ENCODE measurements at places on chromosomes 3 and 15. TPM values are rescaled to one million over a fixed set of nuclear protein-coding genes. Genes with fewer than 3 reads are reported as not detected.

GRCh38 chr15:38894243-38894948 is 329.8 kb upstream of the RASGRP1 start:
- DNase-seq, result peak; percentile 96
- no peaks in the 10 kb centered on the region for H3K36me3 ChIP-seq
- no peaks in the 10 kb centered on the region for H3K27me3 ChIP-seq
- no peak overlapping the region for H3K4me3 ChIP-seq
- H3K27ac ChIP-seq, result peak overlapping the region; percentile 100

SLC28A1 gene
- total RNA-seq, result not detected

KLHL18 gene
- total RNA-seq, result 38.9 TPM

NGRN gene
- 44.2 TPM for total RNA-seq

TLR9 gene
- total RNA-seq, result not detected

DNA sequence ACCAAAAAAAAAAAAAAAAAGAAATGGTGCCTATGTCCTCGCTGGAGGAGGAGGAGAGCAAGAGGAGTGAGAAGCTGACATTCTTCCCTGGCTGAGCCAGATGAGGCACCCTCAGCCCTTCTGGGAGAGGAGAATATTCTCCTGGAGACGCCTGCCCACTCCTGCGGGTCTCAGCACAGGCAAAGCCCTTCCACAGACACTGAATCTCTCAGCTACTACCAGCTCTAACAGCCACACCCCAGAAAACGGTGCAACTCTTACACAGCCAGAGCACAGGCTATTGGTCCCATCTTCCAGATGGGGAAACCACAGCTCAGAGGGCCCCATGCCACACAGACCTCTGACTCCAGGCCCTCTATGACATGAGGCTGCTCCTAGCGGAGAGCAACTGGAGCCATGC is 5.7 kb downstream of the RASL12 start:
- H3K36me3 ChIP-seq, result no peaks in the 10 kb centered on the region
- no peak overlapping the region for H3K27ac ChIP-seq
- no peak for DNase-seq
- no peak overlapping the region for H3K4me3 ChIP-seq

DAZL gene
- total RNA-seq, result not detected

DNA sequence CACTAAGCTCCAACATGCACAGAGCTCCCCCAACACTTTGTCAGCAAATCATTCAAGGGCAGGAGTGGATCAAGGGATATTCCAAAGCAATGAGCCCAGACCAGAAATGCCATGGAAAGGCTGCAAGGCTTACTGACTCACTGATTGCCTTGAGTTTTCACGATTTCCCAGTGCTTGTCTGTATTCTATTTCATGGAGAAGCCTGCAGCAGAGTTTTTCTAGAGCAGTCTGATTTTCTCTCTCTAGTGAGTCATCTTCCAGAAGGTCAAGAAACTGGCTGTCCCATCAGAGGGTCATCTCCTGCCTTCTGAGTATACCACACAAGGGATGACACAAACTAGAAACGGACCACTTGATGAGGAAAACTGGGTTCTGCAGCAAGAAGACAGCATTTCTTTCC is 16.5 kb downstream of the LMCD1 start:
- no peaks in the 10 kb centered on the region for H3K27me3 ChIP-seq
- peak; percentile 82 for DNase-seq
- peaks cover 12% of the 10 kb centered on the region for H3K4me1 ChIP-seq
- H3K4me3 ChIP-seq, result no peak overlapping the region
- H3K27ac ChIP-seq, result peak overlapping the region; percentile 22

CCDC80 gene
- total RNA-seq, result 406 TPM

- no peak for DNase-seq
- H3K4me1 ChIP-seq, result no peaks in the 10 kb centered on the region
- H3K36me3 ChIP-seq, result no peaks in the 10 kb centered on the region
- no peak overlapping the region for H3K27ac ChIP-seq
- H3K27me3 ChIP-seq, result peaks cover 14% of the 10 kb centered on the region
Measured at GRCh38 chr3:9066141-9066540, 102.9 kb upstream of the RAD18 start.

SLC38A3 gene
- 0.36 TPM for total RNA-seq

DNA sequence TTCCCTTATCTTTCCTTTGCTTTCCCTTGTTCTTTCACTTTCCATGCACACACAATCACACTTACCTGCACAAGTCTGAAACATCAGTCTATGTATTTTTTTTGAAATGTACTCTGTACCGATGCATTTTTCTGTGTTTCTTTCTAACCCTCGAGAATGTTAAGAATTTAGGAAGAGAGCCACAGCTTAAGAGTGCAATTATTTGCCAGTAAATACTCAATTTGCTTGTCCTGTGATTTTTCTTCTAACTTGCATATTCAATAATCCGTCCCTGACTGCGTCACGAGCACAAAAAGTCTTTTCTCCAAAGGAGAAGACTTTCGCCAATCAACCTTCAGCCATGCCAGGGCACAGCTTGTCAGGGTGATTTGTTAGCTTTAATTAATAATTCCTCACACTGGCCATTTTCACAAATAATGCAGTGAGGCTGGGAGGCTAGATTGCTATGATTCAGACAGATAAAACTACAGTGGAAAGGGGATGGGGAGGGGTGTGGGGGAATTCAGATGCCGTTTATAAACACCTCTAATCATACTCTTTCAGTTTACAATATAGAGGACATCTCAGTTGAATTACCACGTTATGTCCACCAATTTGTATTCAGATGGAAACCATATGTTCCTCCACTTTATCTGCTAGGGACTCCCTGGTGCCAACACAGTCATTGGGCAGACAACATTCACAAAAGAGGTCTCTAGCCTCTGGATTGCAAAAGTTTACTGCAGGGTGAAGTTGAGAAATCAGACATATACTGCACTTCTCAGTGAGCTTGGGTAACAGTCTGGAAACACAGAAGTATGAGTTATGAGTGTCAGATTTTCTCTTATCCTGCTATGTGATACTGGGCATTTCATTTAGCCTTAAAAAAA is 388.0 kb downstream of the ZBTB20 start:
- peak overlapping the region; percentile 25 for H3K4me3 ChIP-seq
- H3K27me3 ChIP-seq, result no peaks in the 10 kb centered on the region
- no peaks in the 10 kb centered on the region for H3K36me3 ChIP-seq
- peak overlapping the region; percentile 69 for H3K27ac ChIP-seq

DNA sequence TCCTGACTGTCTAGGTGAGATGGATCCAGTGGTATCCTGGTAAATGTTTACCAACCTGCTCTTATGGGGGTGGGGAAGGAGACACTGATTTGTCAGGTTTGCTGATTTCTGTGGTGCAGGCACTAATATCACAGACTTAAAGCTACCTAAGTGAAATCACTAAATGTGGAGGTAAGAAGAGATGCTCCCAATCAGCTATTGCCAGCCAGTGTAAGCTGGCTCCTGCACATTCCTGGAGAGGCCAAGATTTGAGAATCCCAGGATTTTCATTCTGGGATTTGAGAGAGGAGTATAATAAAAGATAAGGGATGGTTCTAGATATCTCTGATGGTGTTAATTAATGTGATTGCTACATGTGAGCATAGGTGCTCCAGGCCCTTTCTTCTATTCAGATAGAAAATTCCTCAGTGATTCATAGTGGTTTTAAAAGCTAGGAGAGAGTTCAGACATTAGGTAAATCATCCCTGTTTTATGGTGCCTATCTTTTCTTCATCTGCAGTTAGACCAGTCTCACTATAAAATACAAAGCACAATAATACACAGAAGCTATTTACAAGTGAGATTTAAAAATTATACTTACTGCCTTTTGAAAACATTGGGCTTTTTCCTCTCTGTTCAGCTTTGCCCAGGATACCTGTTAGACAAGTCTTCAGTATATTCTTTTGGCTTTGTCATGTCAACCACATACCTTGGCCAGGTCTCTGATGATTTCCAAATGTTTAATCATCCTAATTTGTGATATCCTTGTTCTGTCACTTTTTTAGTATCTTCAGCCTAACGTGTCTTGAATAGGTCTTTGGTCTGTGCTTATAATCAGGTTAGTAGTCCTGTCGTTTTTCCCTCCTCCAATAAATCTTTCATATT is 90.9 kb downstream of the MBNL1 start:
- no peaks in the 10 kb centered on the region for H3K27me3 ChIP-seq
- H3K27ac ChIP-seq, result no peak overlapping the region
- H3K4me1 ChIP-seq, result peaks cover 11% of the 10 kb centered on the region
- H3K36me3 ChIP-seq, result peaks cover 4% of the 10 kb centered on the region
- no peak overlapping the region for H3K4me3 ChIP-seq
- DNase-seq, result no peak

- H3K36me3 ChIP-seq, result no peaks in the 10 kb centered on the region
- no peaks in the 10 kb centered on the region for H3K4me1 ChIP-seq
- H3K4me3 ChIP-seq, result no peak overlapping the region
- no peak for DNase-seq
- no peak overlapping the region for H3K27ac ChIP-seq
Measured at GRCh38 chr3:40994611-40995010, 204.7 kb upstream of the CTNNB1 start.

- no peaks in the 10 kb centered on the region for H3K27me3 ChIP-seq
- H3K27ac ChIP-seq, result no peak overlapping the region
- no peaks in the 10 kb centered on the region for H3K36me3 ChIP-seq
- no peak overlapping the region for H3K4me3 ChIP-seq
- DNase-seq, result no peak
Measured at GRCh38 chr3:71253169-71253568, 330.4 kb downstream of the FOXP1 start.

GRCh38 chr3:46221938-46222337 is 13.8 kb upstream of the CCR1 start:
- H3K4me1 ChIP-seq, result no peaks in the 10 kb centered on the region
- no peak for DNase-seq
- H3K27ac ChIP-seq, result no peak overlapping the region
- no peaks in the 10 kb centered on the region for H3K36me3 ChIP-seq
- H3K27me3 ChIP-seq, result peaks cover 5% of the 10 kb centered on the region

DNA sequence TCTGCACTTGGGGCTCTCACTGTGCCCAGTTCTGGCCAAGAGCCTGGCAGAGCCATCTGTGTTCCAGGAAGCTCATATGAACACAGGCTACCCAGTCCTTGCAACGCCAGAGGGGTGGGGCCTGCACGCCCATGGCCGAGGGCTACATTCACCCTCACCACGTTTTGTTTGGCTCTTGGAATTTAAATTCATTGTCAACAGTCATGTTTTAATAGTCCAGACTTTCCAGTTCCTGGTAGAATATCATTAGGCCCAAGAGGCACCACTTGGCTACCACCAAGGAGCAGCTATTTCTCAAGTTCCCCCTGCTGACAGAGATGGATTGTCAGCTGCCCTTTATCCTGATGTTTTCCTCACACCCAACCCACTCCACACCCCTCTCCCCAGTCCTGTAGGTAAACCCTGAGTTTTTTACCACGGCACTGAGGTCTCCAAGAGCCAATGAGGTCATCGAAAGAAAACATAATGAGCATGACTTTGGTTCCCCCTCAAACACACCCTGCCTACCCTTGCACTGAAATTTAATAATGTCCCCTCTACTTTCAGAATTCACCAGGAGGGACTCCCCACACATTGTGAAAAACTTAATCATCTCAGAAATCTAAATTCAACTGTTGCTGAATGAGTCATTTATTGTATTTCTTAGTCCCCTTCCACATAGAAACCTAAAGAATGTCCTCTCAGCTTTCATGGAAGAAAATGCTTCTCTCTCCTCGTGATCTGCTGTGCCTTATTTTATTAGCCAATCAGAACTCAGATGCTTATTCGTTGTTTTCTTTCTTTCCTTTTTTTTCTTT is 125.1 kb downstream of the SHQ1 start:
- no peak overlapping the region for H3K4me3 ChIP-seq
- peaks cover 10% of the 10 kb centered on the region for H3K27me3 ChIP-seq
- peak; percentile 73 for DNase-seq
- peaks cover 3% of the 10 kb centered on the region for H3K4me1 ChIP-seq
- no peaks in the 10 kb centered on the region for H3K36me3 ChIP-seq
- no peak overlapping the region for H3K27ac ChIP-seq

- H3K4me1 ChIP-seq, result no peaks in the 10 kb centered on the region
- H3K36me3 ChIP-seq, result no peaks in the 10 kb centered on the region
- no peak for DNase-seq
- H3K27ac ChIP-seq, result no peak overlapping the region
- H3K27me3 ChIP-seq, result peaks cover 7% of the 10 kb centered on the region
- H3K4me3 ChIP-seq, result no peak overlapping the region
Measured at GRCh38 chr15:101578443-101578894, 73.7 kb downstream of the TM2D3 start.

KLF13 gene
- total RNA-seq, result 10.8 TPM

CLEC3B gene
- total RNA-seq, result 1.9 TPM

DNA sequence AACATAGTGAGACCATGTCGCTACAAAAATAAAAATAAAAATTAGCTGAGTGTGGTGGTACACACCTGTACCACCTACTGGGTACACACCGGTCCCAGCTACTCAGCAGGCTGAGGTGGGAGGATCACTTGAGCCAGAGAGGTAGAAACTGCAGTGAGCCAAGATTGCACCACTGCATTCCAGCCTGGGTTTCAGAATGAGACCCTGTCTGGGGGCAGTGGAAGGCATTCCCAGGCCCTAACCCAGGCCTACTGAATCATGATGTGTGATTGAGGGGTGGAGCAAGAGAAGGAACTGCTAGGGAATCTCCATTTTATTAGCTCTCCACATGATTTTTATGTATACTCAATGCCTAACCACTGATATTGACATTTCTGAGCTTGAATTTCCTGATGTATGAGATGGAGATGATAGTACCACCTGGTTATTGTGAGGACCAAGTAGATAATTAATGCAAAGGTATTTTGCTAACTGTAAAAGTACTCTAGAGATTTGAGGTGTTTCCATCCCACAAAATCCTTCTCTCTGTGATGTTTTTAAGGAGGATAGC is 169.5 kb upstream of the UMPS start:
- H3K36me3 ChIP-seq, result no peaks in the 10 kb centered on the region
- H3K27me3 ChIP-seq, result peaks cover 11% of the 10 kb centered on the region
- H3K27ac ChIP-seq, result no peak overlapping the region
- H3K4me3 ChIP-seq, result no peak overlapping the region
- no peak for DNase-seq
- peaks cover 14% of the 10 kb centered on the region for H3K4me1 ChIP-seq

DNA sequence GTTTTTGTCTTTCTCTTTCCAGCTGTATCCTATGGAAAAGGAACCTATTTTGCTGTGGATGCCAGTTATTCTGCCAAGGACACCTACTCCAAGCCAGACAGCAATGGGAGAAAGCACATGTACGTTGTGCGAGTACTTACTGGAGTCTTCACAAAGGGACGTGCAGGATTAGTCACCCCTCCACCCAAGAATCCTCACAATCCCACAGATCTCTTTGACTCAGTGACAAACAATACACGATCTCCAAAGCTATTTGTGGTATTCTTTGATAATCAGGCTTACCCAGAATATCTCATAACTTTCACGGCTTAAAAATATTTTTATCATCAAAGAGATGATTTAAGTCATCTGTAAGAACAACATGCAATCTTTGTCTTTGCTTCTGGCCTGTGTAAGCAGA is 44.9 kb upstream of the PARP14 start:
- H3K27ac ChIP-seq, result no peak overlapping the region
- no peaks in the 10 kb centered on the region for H3K36me3 ChIP-seq
- no peaks in the 10 kb centered on the region for H3K4me1 ChIP-seq
- peak; percentile 41 for DNase-seq
- no peak overlapping the region for H3K4me3 ChIP-seq

GRCh38 chr3:127975153-127976029 is 60.4 kb downstream of the KBTBD12 start:
- H3K27ac ChIP-seq, result no peak overlapping the region
- peaks cover 35% of the 10 kb centered on the region for H3K27me3 ChIP-seq
- no peak overlapping the region for H3K4me3 ChIP-seq
- H3K4me1 ChIP-seq, result no peaks in the 10 kb centered on the region
- no peak for DNase-seq

CCDC33 gene
- total RNA-seq, result not detected

TTC21A gene
- total RNA-seq, result 0.56 TPM

PTH1R gene
- 0.18 TPM for total RNA-seq

All from IMR-90 (cell line).